ENCODE measurements at places on chromosomes 7 and 10.

GRCh38 chr7:117158941-117159697, 163.7 kb downstream of the WNT2 start:
- no peak for DNase-seq

DNA sequence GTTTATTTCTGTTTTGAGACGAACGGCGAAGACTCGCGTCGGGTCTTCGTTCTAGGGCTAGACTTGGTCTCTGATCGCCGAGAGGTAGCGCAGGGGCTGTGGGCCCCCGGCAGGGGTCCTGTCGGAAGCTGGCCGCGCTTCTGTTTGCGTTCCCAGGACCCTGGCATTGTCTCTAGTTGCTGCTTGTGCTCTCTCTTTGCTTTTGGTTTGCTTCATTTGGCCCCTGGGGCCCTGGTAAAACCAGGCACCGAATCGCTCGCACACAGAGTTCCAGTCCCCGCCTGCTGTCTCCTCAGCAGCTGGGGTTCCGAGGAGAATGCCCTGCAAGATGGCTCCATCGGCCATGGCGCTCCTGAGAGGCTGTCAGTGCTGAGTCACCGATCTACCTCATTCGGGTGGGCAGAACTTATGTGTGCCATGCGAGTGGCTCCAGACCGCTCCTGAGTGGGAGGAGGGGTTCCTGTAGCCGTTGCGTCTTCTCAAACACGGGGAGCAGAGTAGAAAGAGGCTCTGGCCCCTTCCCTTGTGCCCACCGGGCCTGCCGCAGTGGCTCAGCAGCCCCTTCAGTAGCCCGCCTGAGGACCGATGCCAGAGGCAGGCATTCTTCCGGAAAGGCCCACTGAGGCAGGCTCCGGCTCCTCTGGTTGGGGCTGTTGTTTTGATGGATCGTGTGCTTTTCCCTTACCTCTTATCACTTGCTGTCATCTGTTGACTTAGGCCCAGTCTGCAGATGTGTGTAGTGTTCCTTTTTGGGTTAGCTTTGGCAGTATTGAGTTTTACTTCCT, 826 bp downstream of the CHPF2 start:
- no peak for DNase-seq

- no peak for DNase-seq
Measured at GRCh38 chr10:121495719-121496118, 102.5 kb downstream of the FGFR2 start.

DNA sequence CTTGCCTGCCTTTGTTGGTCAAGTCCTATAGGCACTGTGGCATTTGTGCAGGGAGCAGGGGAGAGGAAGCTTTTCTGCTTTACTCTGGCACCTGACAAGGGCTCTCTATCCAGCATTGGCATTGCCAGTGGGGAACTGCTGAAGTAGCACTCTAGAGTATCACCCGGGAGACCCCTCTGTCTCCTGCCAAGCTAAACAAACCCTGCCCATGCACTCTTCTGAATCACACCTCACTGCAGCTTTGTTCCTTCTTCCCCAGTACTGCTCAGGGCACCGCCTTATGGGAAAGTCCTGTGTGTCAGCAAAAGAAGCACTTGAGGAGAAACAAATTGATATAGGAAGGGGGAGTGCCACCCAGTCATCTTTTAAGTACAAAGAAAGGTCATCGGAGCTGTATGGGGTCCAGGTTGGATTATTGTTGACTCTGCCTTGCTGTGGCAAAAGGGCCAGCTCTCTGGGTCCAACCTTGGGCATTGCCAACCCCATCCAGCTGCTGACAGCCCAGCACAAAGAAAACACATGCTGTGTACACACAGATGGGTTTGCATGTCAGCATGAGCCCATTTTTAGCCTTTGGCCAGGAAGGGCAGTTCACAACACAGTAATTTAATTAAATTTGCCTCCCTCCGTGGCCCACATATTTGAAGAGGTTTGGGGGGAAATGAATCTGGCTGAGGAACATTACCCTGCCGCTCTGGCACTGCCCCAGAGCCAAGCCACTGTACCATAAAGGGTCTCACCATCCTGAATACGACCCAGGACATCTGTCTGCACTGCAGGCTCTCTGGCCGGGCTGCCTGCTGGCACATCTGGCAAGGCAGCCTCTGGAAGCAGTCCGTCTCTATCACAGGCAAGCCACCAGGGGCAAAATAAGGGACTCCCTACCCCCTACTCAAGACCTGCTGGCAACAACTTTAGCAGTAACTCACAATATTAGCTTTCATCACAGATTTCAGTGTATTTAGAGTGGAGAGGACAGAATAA, 13.1 kb downstream of the LRRC4 start:
- no peak for DNase-seq

DNA sequence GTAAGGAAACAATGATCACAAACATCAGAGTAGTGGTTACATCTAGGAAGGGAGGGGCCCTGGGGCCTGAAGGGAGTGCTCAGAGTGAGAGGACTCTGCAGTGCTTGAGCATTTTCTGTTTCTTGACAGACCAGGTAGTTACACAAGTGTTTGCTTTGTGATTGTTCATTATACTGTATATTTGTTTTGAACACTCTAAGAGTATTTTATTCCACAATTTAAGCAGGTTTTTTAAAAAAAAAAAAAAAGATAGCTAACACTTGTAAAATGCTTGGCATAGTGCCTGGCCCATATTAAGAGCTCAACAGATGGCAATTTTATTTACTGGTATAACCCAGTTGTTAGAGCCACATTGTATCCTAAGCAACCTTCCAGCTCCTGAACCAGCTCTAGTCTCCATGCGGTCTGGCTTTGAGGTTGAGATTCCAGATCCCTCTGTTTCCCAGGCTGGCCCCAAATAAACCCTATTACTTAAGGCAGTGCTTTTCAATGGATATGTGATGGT, 20.1 kb upstream of the ATXN7L1 start:
- no peak for DNase-seq

DNA sequence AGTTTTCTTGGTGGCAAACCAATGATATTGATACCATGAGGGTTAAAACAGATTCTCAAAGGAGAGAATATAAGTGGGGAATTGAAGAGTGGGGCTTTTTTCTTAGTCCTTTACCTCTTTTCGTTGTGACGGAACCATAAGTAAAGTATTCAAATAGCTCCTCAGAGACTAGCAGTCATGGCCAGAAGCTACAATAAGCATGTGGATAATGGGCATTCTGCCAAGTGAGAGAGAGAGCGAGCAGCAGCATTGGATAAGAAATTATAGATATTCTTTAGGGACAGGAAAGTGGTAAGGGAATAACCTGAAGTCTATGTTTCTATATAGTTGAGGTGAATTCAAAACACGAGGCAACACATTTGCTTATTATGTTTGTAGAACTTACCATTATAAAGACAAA, 235.1 kb downstream of the SEMA3E start:
- peak; percentile 43 for DNase-seq

DNA sequence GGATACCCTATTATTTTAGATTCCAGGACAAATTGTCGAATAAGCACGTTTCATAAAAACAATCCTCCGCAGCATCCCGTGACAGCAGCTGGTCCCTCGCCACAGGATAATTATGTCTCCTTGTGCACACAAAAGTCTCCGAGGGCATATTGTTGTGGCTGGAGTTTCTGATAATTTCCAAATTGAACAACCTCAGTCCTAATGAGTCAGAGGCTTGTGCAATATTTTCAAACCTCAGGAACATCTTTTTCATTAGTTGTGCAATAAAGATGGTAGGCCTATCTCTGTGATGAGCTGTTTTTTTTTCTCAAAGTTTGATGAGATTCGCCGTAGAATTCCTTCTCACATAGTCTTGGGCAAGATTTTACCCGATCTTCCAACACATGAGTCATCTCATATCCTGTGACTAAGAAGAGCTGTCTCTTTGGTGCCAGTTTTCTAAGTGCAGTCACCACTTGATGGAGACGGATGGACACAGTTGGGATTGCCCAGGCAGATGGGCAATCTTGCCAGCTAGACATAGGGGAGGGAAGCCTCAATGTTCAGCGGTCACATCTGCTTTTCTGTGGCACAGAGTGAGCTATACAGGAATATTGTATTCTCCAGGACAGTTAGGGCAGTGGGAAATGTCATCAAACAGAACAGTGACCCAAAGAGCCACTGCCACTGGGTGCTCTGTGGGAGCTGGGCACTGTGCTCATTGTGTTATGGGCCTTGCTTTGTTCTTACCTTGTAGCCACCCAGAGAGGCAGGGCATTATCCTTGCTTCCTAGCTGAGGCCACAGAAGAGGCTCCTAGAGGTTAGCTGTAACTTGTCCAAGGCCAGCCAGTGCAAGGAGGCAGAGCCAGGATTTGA, 7.8 kb downstream of the HTRA1 start:
- DNase-seq: no peak

DNA sequence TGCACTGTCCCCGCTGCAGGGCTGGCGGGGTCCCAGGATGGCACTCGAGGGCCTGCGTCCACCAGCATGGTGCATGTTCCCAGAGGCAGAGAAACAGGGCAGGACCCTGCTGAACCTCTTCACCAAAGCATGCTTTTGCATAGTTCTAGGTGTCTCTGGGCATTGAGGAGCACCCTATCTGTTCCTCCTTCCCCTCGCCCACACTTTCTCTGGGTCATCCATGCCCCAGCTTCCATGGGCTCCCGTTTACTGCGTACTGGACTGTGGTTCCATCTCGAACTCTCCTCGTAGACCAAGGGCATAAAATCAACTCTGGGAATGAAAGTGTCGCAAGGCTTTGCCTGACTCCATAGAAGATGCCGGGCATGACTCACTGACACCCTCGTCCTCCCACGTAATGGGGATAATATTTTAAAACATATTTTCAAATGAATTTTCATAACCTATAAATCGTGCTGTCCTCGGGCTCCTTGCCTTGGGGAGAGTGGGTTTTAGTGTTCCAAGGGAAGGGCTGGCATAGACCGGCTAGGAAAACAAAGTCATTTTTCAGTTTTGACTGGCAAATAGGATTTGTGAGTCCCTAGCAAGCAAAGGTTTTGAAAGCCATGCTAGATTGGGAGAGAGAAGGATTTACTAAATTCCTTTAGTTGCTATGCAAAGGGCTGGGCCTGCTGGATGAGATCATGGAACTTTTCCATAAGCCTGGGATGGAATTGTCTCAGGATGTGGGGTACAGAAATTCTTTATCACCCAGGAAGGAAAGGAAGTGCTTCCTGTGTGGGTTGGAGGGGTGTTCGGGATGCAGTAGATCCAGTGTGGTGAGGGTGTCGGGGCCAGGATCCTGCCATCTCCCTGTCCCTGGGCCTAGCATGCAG, 498.7 kb upstream of the MKI67 start:
- DNase-seq: no peak

DNA sequence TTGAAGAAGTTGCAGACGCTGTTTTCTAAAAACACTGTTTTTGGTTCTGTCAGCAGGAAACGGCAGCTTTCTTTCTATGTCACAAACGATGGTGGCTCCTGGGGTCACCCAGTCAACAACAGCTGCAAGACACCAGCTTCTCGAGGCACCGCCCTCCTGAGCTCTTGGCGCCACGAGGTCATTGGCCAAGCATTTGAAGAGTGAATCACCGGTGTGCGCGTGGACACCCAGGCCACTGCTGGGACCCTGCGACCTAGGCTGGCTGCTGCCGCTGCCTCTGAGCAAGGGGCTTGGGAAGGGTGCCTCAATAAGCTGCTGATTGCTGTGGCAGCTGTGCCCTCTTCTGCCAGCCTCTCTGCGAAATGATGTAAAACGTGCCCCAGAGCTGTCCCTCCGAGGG, 22.5 kb upstream of the VIPR2 start:
- DNase-seq: no peak

- DNase-seq: no peak
Measured at GRCh38 chr10:71131096-71131495, 81.3 kb upstream of the UNC5B start.

- DNase-seq: no peak
Measured at GRCh38 chr7:78953726-78954363, 499.6 kb downstream of the MAGI2 start.

GRCh38 chr10:66940965-66941364, 15.1 kb downstream of the LRRTM3 start:
- peak; percentile 9 for DNase-seq

DNA sequence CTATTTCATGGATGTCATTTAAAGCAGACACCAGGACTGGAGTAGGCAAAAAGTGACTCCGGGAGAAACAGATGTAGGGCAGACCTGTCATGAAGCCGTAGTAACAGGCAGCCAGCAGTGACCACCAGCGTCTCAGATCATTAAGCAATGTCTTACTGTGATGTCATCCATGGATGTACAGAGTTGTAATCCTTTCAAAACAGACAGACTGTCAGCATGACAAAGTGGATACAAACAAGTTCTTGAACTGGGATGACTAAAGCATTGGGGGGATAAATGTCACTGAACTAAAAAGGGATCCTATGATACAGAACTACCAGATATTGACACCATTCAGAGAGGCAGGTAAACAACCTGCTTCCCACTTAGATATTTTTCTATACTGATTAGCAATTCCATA, 675.5 kb downstream of the PARD3 start:
- DNase-seq: no peak

DNA sequence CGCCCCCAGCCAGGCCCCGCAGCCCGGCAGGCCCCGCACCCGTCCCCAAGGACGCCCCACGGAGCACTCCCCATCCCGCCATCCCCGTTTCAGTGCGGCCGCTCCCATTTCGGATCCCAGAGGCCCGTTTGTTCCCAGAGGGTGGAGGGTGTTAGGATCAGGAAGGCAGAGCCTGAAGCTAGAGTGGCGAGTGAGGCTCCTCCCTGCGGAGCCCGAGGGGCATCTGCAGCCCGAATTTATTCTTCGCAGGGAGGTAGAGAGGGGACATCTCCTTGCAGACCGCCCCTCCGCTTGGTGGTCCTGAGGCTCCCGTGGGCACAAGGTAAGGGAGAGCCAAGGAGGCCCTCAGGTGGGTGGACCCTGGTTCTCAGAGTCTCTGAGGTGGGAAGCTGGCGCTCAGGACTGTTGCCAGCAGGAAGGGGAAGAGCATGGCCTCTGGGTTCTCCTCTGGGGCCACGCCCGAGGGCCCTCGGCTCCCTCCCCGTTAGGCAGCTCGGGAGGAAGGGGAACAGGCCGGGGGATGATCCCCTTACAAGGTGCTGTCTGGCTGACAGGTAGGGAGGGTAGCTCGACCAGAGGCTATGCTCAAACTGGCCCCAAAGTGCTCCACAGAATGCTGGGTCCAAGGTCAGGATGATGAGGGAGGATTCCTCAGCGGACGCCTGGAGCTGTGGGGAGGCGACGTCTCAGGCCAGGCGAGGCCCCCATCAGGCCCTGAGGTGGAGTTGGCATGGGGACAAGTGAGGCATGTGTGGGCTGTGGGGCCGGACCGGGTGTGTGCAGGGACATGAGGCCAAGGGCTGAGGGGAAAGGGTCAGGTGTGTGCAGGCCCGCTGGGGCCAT, 17.4 kb downstream of the POLL start:
- DNase-seq: no peak

- no peak for DNase-seq
Measured at GRCh38 chr7:145143685-145144084, 307.8 kb upstream of the TPK1 start.

GRCh38 chr10:851901-852300, 79.6 kb downstream of the LARP4B start:
- DNase-seq: no peak

GRCh38 chr7:25684360-25684759, 456.1 kb upstream of the NPVF start:
- DNase-seq: no peak
